ENCODE measurements at places on chromosomes 6 and 20.

GRCh38 chr6:148491638-148492251 lies 149.1 kb downstream of the SASH1 start:
- DNase-seq: no peak

GRCh38 chr6:47475319-47475816 lies 2.2 kb upstream of the CD2AP start:
- DNase-seq: no peak

GRCh38 chr20:60680554-60680953 lies 571.5 kb upstream of the CDH4 start:
- no peak for DNase-seq

DNA sequence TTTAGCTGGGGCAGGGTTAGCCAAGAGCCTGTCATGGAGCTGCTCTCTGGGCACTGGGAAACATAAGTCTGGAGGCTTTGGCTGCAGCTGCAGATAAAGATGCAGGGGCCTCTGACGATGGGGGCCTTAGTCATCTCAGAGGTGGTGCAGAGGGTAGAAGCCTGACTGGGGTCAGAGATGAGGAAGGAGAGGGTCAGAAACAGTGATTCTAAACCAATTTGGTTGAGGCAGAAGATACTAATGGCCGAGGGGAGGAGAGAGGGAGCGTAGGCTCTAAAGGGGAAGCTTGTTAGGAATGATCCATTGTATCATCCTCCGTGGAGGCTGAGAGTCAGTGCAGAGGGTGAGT lies 33.8 kb downstream of the PLEKHG1 start:
- DNase-seq: no peak

- no peak for DNase-seq
Observed at GRCh38 chr6:12208190-12208589, 82.0 kb upstream of the EDN1 start.

DNA sequence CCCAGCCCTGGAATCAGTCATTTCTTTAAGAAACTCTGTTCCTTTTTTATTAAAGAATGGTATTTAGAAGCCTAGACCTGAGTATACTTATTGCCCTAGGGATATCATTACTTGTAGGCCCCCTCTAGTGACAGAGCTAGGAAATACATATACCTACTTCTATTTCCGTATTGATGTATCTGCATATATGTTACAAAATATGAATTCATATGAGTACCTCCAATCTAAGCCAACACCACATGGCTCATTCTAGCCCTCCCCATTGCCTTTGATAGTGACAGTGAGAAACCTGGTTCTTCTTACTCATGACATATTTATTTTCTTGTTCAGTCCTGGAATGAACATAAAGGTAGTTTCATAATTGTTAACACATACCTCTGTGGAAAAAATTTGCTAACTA lies 137.2 kb downstream of the FARS2 start:
- no peak for DNase-seq

GRCh38 chr20:38000293-38000692 lies 33.0 kb downstream of the TTI1 start:
- no peak for DNase-seq
